ENCODE measurements at places on chromosomes 3 and 15.

GRCh38 chr3:64687781-64688604 lies at the start of gene ADAMTS9:
Gene ADAMTS9, minus strand, starts transcription at chr3:64688000. Its CDS starts 343 bp downstream, at chr3:64687657.
- DNase-seq: peak; percentile 83

DNA sequence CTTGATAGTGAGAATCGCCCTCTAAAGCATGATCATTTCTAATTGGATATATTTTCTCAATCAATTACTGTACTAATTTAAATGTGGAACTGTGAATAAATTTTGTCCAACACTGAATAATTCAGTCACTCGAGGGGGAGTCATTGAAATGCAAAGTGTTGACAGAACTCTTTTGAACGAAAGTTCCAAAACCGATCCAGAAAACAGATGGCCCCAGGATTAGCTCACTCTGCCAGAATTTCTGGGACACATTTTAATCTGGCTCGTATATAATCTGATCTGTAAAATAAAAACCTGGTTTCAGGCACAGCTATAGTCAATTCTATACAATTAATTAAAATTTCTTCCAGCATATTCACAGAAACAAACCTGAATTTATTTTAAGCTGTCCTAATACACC lies 580.4 kb downstream of the ROBO1 start:
- no peak for DNase-seq

GRCh38 chr15:62612183-62612733 lies 430.3 kb upstream of the TPM1 start:
- no peak for DNase-seq

DNA sequence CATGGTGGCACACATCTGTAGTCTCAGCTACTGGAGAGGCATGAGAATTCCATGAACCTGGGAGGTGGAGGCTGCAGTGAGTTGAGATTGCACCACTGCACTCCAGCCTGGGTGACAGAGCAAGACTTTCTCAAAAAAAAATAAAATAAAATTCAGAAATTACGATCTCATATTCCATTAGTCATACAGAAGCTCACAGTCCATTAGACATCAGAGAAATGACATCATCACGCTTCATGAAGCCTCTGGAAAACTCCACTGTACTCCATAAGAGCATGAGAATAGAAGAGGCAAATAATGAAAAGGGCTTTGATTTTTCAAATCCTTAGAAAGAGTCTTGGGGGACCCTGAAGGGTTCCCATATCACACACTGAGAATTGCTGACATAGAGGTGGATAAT lies 145.0 kb upstream of the MITF start:
- no peak for DNase-seq

- DNase-seq: no peak
These were observed 24.8 kb upstream of the RBP1 start for GRCh38 chr3:139564294-139564861.

GRCh38 chr3:193621127-193621526 lies 28.1 kb downstream of the OPA1 start:
- no peak for DNase-seq

- no peak for DNase-seq
These were observed 267.0 kb downstream of the PLCL2 start for GRCh38 chr3:17151598-17152373.

DNA sequence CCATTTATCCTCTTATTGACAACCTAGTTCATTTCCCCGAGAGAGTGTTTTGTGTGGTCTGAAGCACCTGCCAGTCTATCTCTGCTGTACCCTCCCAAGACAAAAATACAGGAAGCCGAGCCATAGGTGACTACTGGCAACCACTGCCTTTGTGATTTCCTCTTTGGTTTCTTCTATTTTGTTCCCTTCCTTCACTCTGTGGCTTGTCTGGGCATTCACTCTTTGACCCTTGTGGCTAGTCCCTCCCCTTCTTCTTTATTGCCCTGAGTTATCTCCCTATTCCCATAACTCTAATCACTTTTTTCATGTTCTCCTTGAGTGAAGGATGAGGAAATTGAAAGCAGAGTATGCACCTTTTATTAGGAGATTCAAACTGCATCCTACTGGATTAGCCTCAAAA lies at the start of gene ADGRG7:
ADGRG7 (plus strand) TSS at position 297 of the 400 bp plus-strand sequence. CDS start 256 bp downstream, outside the sequence.
- no peak for DNase-seq

GRCh38 chr3:146496726-146497125 lies 27.4 kb upstream of the PLSCR2 start:
- no peak for DNase-seq

GRCh38 chr15:74387621-74388362 lies 20.3 kb upstream of the CYP11A1 start:
- no peak for DNase-seq

GRCh38 chr3:167605871-167606270 lies 47.9 kb downstream of the WDR49 start:
- no peak for DNase-seq

- DNase-seq: no peak
These were observed 607.3 kb upstream of the ZNF385D start for GRCh38 chr3:22358334-22358733.

GRCh38 chr3:197539651-197540051 lies 16.1 kb downstream of the BDH1 start:
- no peak for DNase-seq

DNA sequence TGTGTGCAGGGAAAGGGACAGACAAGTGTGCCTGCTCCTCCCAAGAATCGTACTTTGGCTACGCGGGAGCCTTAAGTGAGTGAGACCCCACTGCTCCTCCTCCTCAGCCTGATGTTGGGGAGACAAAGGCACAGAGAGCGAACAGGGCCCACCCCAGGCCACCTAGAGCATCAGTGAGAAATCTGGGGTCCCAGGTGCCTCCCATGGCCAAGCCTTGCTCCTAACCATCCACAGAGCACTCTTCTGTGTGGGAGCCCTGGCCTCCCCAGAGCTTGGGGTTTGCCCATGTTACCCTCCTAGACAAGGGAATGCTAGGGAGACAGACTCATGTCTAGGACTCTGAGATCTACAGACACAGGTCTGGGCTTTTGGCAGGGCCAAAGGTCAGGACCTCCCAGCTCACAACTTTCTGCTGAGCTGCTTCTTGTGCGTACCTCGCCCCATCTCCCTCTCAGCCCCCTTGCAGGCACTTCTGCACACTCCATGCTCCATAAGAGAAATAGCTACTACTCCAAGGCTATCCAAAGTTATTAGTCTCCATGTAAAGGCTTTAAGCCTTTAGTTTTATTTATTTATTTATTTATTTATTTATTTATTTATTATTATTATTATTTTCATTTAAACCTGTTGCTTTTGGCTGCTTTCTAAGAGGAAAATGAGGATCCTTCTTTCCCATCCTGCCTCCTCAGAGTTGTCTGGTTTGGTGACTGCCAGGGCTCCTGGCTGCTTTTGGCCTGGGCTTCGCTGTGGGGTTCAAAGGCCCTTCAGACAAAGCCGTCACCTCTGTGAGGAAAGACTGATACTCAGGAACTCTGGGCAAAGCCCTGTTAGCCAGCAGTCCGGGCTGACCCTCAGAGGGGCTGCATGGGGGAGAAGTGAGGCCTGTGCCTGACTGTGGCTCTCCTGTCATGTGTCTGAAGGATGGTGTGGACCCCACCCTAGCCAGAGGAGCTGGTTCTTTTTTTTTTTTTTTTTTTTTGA lies 32.8 kb upstream of the TOPBP1 start:
- DNase-seq: no peak

- no peak for DNase-seq
These were observed 6.5 kb upstream of the P3H2 start for GRCh38 chr3:190127195-190127594.

DNA sequence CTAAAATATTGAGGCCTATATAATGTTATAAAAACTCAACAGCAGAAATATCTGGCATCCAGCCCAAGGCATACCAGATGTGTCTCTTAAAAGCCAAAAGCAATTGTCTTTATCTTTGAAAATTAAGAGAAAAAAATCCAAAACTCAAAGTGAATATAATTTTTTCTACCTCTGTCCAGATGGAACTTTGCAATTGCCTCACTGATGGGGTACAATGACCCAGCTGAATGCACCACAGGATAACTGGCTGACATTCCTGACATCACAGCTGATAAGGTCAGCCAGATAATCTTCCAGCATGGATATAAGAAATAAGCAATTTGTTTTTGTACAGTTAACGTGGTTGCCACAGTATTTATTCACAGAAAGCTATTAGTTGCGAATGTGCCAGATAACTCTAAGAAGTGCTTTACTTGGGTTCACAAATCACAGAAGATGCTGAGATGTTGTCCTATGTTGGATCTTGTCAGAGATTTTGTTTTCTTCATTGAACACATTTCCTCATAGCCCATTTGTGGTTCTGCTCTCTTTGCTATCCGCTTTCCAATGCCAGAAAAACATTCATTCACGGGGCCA lies 566.9 kb upstream of the CCDC54 start:
- no peak for DNase-seq

GRCh38 chr3:27565201-27565852 lies 81.1 kb upstream of the SLC4A7 start:
- DNase-seq: no peak

DNA sequence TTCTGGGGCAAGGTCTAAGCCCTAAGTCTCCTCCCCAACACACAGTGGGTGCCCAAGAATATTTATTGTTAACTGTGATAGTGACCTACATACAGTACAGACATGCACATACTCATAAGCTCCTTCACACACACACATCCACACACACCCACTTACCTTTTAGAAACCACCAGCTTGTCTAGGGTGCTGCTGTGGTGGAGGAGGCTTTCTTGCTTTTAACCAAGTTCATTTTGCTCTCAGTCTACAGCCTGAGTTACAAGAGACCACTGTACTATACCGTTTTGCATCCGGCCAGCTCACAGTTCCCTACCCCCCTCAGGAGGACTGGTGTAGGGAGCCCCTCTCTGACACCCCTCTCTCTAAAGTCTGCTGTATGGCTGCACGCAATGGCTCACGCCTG lies 16.7 kb downstream of the DAPK2 start:
- no peak for DNase-seq

- DNase-seq: peak; percentile 31
These were observed 5.5 kb downstream of the KLF13 start for GRCh38 chr15:31332020-31332680.

DNA sequence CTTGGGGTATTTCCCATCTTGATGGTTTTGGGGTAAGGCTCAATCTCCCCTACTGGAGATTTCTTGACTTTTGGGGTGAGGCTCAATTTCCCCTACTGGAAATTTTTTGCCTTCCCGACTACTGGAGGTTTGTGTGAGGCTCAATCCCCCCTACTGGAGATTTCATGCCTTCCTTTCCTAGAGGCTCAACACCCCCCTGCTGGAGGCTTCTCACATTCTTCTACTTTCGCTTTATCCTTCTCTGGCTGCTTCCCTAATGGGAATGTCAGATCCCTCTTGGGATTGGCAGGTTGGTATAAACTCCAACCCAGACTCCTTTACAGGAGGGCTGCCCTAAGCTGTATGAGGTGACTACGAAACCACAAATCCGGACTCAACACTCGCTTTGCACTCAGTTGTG lies 49.2 kb downstream of the KATNBL1 start:
- DNase-seq: no peak

DNA sequence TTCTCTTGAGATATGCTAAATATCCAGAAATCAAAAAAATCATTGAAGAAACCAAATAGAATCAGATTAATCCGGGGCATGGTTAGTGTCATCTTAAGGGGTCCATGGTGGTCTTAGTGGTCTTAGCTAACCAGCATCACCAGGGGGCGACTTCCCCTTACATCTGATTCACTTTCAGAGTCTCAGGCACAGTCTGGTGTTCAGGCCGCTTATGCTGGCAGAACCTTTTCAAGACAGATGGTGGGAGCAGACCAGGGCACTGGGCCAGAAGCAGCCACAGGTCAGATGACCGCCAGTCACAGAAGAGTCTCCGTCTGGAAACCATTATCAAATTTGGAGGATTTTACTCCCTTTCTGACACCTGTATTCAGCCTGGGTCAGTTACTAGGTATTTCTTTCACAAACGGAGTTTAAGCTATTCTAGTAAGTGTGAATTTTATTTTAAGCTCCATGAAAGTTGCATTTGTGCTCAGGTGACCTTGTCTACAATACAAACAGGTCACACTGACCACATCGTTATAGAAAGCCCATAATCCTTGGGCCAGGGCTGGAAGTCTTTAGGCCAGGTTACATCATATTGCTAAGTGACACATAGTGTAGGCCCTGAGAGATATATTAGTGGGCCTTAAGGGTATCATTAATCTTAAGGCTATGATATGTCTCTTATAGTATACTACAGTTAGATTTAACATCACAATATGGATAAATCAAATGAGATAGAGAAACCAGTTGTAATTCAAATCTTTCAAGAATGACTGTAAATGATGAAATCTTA lies 365.5 kb downstream of the GBE1 start:
- peak; percentile 34 for DNase-seq

DNA sequence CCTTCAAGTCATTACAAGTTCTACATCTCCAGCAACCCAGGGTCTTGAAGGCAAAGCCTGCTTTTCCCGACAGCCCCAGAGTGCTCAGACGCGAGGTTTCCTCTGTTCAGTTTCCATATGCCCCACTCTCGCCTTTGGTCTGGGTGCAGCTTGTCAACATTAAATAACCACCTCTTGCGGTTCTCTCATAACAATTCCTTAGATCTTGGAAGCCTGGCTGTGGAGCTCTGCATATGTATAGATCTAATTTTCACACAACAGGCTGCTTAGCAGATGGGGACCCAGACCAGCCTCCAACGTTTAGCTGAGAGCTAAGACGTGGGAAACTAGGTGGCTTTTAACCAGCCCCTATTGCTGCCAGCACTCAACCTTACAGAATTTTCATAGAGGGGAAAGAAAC lies 295.5 kb downstream of the RPLP1 start:
- no peak for DNase-seq

DNA sequence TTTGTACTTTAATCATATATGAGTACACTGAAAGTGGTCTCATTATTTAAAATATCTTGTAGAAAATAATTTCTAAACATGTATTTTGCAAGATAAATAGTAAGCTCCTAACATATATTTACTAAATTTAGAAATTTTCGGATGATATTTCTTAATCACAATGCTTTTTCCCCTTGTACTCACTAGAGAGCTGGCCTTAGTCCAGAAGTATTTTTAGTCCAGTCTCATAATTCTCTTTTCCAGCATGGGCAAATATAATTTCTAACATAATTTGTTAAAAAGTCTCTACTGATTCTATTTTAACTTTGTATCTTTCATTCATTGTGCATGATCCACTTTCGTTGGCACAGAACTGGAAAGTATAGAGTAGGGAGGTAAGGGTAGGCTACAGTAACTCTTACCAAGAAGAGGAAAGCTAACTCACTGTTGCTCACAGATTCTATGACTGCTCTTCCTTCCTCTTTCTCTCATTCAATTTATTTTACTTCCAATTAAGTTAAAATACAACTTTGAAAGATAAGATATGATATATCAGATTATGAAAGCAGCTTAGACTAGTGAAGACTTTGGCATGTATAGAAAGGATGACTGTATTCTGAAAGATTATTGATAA lies 39.3 kb downstream of the FGF7 start:
- DNase-seq: no peak

- DNase-seq: no peak
These were observed 7.7 kb downstream of the STOML1 start for GRCh38 chr15:73984208-73984979.

GRCh38 chr3:171372694-171373093 lies 87.5 kb downstream of the TNIK start:
- no peak for DNase-seq

GRCh38 chr3:192867645-192868044 lies 50.0 kb downstream of the MB21D2 start:
- DNase-seq: no peak

Data from nephron progenitor cell (in vitro differentiated cells).